Activated T-helper 1 cell treated with anti-CD3 and anti-CD28 coated beads, Interleukin-12 subunit alpha, Interleukin-12 subunit beta, Interleukin-2, Interleukin-4 antibody, amounts not matched to agents 30 ng/mL and 10 ng/mL and 1 ng/mL, durations not matched to agents 14 hours and 24 hours and 36 hours (primary cell): ENCODE measurements at places on chromosomes 6 and 20.

- no peak for DNase-seq
Observed at GRCh38 chr6:100461278-100461916, 3.3 kb downstream of the SIM1 start.

DNA sequence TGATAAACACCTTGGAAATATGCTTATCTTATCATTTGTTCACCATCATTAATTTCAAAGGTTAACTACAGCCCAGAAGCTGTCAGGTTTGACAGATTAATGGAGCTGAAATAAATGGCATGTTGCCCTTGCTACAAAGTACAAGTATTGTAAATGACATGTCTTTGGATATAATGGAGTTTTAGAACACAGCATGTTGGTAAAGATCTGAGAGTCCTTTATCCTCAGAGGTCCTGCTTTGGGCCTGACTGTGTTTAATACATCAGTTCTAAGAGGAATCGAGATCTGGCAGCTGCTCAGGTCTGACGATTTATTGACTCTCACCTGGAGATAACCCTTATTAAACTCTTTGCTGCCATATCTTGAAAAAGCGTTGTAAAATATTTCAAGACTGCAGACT lies 222.7 kb upstream of the OPRM1 start:
- no peak for DNase-seq

GRCh38 chr6:43897571-43898302 lies 127.7 kb downstream of the VEGFA start:
- no peak for DNase-seq

DNA sequence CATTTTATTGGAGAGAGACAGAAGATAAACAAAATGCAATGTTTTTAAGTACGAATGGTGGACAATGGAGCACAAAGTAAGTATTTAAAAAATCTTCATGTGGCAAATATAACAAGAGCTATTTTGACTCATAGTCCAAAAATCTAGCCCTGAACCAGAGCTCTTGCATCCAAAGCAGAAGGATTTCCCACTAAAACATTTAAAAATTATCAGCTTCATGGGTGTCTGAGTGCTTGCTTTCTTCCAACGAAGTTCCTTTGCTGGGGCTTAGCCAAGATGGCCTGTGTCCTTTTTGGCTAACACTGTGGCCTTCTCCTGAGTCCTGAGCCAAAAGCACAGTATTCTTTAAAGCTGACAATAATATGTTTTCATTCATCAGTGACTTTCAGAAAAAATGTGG lies 161.7 kb downstream of the RIMS1 start:
- DNase-seq, result no peak

GRCh38 chr20:32035426-32035779 lies 16.6 kb upstream of the HCK start:
- no peak for DNase-seq

GRCh38 chr20:23147964-23148730 lies 62.0 kb upstream of the CD93 start:
- DNase-seq, result peak; percentile 35
